ENCODE measurements at places on chromosomes 3 and 15.

GRCh38 chr15:99057020-99057419 lies 47.9 kb upstream of the SYNM start:
- DNase-seq = no peak

- DNase-seq = no peak
Observed at GRCh38 chr3:146131616-146132410, 29.2 kb downstream of the PLOD2 start.

DNA sequence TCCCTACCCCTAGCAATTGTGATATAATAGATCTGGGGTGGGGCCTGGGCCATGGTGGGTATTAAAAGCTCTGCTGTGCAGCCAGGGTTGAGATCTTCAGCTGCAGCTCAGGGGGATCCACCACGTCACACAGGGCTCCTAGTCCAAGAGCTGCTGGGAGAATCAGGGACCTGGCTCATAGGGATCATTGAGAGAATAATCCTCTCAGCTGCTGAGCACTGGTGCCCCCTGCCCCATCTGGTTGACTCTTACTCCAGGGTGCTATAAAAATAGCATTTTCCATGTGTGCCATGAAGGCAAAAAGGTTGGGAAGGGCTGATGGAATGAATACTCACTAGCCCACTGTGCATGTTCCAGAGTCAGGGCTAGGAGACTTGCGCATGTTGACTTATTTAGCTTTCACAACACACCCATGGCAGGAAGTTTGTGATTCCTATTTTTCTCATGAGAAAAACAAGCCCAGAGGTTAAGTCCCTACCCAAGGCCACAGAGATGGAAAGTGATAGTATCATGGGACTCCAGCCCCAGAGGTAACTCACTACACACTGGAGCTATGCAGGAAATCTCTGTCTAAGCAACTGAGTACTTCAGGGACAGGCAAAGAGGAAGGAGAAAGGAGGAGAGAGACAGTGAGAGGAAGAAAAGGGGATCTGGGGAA lies 94.6 kb upstream of the HERC1 start:
- no peak for DNase-seq

- DNase-seq = no peak
Observed at GRCh38 chr3:54999159-54999558, 71.3 kb upstream of the LRTM1 start.

GRCh38 chr3:161941891-161942290 lies 445.3 kb downstream of the OTOL1 start:
- no peak for DNase-seq

DNA sequence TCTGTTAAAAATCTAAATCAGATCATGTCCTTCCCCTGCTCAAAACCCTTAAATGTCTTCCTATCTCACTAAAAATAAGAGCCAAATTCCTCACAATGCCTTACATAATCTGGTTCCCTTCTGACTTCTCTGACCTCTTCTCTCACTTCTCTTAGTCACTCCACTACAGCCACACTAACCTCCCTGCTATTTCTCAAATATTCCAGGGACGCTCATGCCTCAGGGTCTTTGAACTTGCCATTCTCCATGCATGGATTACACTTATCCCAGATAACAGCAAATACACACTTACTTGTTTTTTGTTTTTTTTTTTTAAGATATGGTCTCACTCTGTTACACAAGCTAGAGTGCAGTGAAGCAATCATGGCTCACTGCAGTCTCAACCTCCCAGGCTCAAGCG lies 8.5 kb downstream of the TP53BP1 start:
- no peak for DNase-seq

DNA sequence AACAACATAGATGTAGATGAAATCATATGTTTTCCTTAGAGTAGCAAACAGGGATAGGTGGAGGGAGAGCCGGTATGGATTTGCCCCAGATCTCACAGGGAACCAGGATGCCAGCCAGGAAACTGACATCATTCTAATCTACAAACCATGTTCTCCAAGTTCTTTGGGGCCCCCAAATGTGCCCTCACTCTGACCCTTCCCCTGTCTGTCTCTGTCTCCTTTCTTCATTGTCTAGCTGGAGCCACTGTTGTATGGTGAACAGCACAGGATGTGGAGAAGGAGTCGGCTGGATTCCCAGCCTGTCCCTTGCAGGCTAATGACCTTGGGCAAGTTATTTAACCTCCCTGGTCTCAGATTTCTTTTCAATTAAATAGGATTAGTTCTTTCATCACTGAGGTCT lies 962 bp downstream of the ATP13A5 start:
- DNase-seq = no peak

DNA sequence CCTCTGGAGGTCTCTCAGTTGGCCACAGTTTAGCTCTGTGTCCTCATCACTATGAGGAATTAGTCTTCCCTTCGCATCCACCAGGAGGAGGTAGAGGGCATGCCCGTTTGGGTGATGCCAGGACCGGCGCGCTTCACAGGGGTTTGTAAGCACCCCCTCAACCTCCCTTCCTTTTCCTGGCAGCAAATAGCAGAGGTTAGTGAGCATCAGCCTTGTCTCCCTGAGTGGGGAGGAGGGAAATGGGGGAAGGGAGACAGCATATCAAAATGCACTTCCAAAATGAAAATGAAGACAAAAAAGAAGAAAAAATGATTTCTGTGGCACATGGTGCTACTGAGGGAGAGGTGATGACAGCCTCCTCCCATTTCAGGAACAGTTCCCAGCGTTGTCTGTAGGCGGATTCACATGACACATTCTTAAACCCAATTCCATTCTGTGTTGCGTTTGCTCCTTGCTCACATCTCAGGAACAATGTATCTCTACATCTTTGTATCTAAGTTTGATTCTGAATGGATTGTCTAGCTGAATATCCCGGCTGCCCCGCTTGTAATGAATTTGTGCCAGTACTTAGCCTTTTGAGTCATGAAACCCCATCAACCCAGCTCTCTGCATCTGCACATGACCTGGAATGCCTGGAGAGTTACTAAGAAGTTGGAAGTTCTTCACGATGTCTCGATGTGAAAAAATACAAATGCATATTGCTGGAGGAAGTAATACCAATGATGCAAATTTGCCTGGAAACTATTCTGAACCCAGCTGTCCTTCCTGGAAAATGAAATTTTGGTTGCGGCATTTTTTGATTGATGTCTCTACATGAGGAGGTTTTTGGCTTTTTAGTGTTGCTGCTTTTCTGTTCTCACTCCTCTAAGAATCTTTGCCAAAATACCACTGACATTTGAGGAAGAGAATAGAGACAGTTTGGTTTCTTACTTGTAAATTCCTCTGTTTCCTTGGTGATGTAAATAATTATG lies 45.2 kb downstream of the TYRO3 start:
- DNase-seq = peak; percentile 43

- DNase-seq = no peak
Observed at GRCh38 chr3:46354984-46355383, 1.1 kb downstream of the CCR2 start.

GRCh38 chr15:96595951-96596350 lies 265.5 kb downstream of the NR2F2 start:
- no peak for DNase-seq

GRCh38 chr15:40917585-40917984 lies 11.6 kb upstream of the DLL4 start:
- DNase-seq = no peak

DNA sequence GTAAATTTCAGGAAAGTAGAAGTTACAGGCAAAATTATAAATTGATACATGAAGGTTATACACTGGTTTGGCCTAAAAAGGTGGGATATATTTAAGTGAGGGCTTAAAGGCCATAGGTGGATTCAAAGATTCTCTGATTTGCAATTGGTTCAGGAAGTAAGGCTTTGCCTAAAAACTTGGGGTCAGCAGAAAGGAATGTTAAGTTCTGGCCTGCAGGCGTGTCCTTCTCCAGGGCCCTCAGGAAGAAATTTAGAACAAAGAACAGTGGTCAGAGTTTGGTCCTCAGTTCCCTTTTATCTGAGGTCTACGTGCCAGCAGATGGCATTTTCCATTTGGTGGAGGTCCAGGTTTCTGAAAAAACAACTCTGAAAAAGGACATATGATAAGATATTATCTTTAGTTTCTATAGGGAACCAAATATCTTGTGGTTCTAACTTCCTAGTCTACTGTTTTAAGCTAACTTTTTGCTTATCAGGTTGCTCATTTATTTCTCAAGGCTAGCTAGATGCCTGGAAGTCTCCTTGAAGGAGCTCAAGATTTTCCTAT lies 40.5 kb downstream of the SCN11A start:
- DNase-seq = no peak

GRCh38 chr3:182124187-182124586 lies 412.5 kb downstream of the SOX2 start:
- no peak for DNase-seq

GRCh38 chr3:194621947-194622346 lies 11.3 kb downstream of the TMEM44 start:
- DNase-seq = no peak

- DNase-seq = no peak
Observed at GRCh38 chr3:117774130-117774529, 1064.6 kb downstream of the TUSC7 start.

DNA sequence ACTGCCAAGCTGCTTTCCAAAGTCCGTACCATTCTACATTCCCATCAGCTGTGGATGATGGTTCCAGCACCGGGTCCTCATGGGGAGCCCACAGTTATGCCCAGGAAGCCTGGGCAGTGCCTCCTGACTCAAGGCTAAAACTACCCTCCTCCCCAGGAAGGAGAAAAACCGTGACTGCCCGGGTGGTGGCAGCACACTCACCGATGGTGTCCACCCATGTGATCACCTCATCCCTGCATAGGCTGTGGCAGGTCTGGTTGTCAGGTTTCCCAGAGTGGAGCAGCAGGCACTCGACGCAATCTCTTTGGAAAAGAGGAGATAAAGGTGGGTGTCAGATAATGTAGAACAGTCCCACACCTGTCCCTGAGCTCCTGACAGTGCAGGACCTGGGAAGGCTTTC lies 38.6 kb downstream of the UMPS start:
- no peak for DNase-seq

- no peak for DNase-seq
Observed at GRCh38 chr3:28674212-28674611, 325.6 kb upstream of the AZI2 start.

GRCh38 chr3:160401291-160402095 lies 2.0 kb downstream of the SMC4 start:
- DNase-seq = no peak

- no peak for DNase-seq
Observed at GRCh38 chr3:37768107-37768809, 93.4 kb upstream of the CTDSPL start.

DNA sequence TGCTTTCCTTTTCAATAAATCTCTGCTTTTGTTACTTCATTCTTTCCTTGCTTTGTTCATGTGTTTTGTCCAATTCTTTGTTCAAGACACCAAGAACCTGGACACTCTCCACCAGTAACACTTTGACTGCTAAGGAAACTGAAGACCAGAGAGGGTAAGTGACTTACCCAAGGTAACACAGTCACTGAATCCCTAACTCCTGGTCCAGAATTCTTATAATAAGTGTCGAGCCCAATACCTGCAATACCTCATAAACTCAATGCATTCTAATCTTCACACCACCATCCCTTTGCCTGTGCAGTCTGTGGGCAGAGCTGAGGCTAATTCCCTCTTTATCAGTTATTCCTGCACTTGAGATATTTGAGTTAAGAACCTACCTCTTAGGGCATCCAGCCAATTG lies 237.8 kb downstream of the UACA start:
- no peak for DNase-seq

- no peak for DNase-seq
Observed at GRCh38 chr15:57472861-57473260, 96.6 kb downstream of the CGNL1 start.

- no peak for DNase-seq
Observed at GRCh38 chr3:132730891-132731580, 8.8 kb upstream of the NPHP3 start.

DNA sequence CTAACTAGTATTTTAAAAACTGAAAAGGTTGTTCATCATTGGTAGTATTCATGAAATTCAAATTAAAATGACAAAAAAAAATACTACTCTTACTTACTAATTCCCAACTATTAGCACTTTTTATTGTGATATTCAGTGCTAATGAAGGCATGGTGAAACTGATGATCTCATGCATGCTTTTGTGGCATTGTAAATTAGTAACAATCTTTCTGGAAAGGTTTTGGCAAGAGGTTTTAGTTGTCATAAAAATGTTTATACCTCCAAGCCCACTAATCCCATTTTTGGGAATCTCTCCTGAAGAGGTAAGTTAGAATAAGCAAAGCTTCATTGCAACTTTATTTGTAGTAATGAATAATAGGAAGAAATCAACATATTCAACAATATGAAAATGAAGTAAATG lies 53.0 kb downstream of the LYSMD4 start:
- no peak for DNase-seq

All from stimulated activated CD8-positive, alpha-beta memory T cell treated with anti-CD3 and anti-CD28 coated beads, Interleukin-12 subunit alpha, Interleukin-12 subunit beta, amount 100 ng/mL, for 1 hour (primary cell).